ENCODE measurements at places on chromosomes 2 and 18.

GRCh38 chr2:170950221-170950761 lies 21.2 kb downstream of the GORASP2 start:
- DNase-seq = no peak

GRCh38 chr2:128232965-128233789 lies 85.5 kb downstream of the HS6ST1 start:
- DNase-seq = peak; percentile 52

- DNase-seq = no peak
Observed at GRCh38 chr2:200253639-200254038, 52.9 kb upstream of the SPATS2L start.

DNA sequence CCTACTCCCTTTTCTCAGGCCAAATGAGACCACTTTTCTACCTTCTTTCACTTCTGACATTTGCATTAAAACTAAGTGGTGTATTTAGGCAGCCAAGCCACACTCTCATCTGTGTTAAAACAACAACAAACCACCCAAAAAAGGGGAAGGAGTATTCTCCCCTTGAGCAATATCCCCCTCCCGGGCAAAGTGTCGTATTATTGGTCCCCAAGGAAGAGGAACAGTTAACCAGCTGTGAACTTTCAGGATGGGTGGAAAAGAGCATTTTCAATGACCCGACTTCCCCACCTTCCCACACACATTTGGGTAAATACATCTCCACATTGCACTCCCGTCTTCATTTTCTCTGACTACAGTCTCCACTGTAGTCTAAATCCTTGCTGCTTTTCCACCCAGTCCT lies 44.3 kb downstream of the FEZ2 start:
- DNase-seq = no peak

GRCh38 chr18:50797142-50797541 lies 22.7 kb downstream of the MRO start:
- no peak for DNase-seq

GRCh38 chr18:8450013-8450412 lies 159.2 kb upstream of the RAB12 start:
- DNase-seq = no peak
